GM23248 (cell line): ENCODE measurements at places on chromosomes 11 and 22. TPM values are rescaled to one million over a fixed set of nuclear protein-coding genes. Genes with fewer than 3 reads are reported as not detected.

IFTAP gene
- 11.3 and 27.5 TPM in 2 replicates for total RNA-seq

OR51I1 gene
- total RNA-seq, result not detected in 2 replicates

DRG1 gene
- total RNA-seq, result 65.0 and 73.0 TPM in 2 replicates

UBQLNL gene
- total RNA-seq, result 0.32 TPM in 1 of 2 replicates, not detected in the other

SHANK3 gene
- total RNA-seq, result 0.51 and 0.97 TPM in 2 replicates

KCNJ4 gene
- total RNA-seq, result not detected in 2 replicates

CBLIF gene
- not detected in 2 replicates for total RNA-seq

TMEM121B gene
- 0.11 TPM in 1 of 2 replicates, not detected in the other for total RNA-seq

ALDH3B2 gene
- total RNA-seq, result not detected in 2 replicates

PLEKHA7 gene
- total RNA-seq, result 0.43 TPM in 1 of 2 replicates, not detected in the other

KCNQ1 gene
- total RNA-seq, result not detected in 2 replicates

ANKK1 gene
- total RNA-seq, result not detected in 2 replicates

HSPB2 gene
- total RNA-seq, result 0.38 and 1.2 TPM in 2 replicates

KRTAP5-1 gene
- not detected in 2 replicates for total RNA-seq

CRACR2B gene
- total RNA-seq, result 0.38 and 2.3 TPM in 2 replicates

OR8A1 gene
- total RNA-seq, result not detected in 2 replicates

PDE2A gene
- total RNA-seq, result 0.25 and 2.3 TPM in 2 replicates

GSTT2 gene
- 0.65 and 2.1 TPM in 2 replicates for total RNA-seq

IRAG1 gene
- 5.9 and 6.7 TPM in 2 replicates for total RNA-seq

MPZL3 gene
- total RNA-seq, result 1.3 and 2.4 TPM in 2 replicates

PATE2 gene
- total RNA-seq, result not detected in 2 replicates

RNF215 gene
- 29.9 and 45.1 TPM in 2 replicates for total RNA-seq

GPHA2 gene
- total RNA-seq, result not detected in 2 replicates

MS4A2 gene
- total RNA-seq, result not detected in 2 replicates

OR2AT4 gene
- not detected in 2 replicates for total RNA-seq

CECR2 gene
- not detected in 2 replicates for total RNA-seq

PRRG4 gene
- not detected in 2 replicates for total RNA-seq

P4HA3 gene
- total RNA-seq, result 24.3 and 26.4 TPM in 2 replicates

MMP13 gene
- not detected in 2 replicates for total RNA-seq

MMP3 gene
- 16.1 and 19.1 TPM in 2 replicates for total RNA-seq
